Large intestine (tissue), 12 donors: ENCODE measurements at places on chromosomes 4 and X. TPM values are rescaled to one million over a fixed set of nuclear protein-coding genes. Genes with fewer than 3 reads are reported as not detected.

- H3K4me1 ChIP-seq, result peaks cover 16% of the 10 kb centered on the region
- no peak overlapping the region for H3K4me3 ChIP-seq
- peak; percentile 69 for DNase-seq
- H3K27ac ChIP-seq, result peak overlapping the region; percentile 70
- H3K36me3 ChIP-seq, result no peaks in the 10 kb centered on the region
Observed at GRCh38 chr4:76525751-76526150, 90.7 kb downstream of the SHROOM3 start.

DNA sequence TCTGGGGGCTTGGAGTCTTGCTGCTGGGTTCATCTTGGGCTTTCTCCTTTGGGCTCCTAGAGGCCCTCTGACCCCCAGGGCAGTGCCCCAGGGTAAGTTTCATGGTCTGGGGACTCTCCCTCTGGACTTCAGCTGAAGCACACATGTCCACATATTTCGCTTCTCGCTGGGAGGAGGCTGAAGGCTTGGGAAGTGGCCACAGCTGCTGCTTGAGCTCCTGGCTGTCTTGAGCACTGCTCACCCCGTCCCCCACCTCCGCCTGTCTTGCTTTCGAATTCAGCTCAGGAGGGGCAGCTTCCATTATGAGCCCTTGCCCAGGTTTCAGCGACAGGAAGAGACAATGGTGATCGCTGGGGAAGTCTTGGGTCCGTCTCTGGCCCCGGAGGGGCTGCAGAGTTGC, 3.7 kb downstream of the C4orf54 start:
- H3K4me3 ChIP-seq, result no peak overlapping the region
- no peak overlapping the region for H3K27ac ChIP-seq
- H3K36me3 ChIP-seq, result no peaks in the 10 kb centered on the region
- H3K4me1 ChIP-seq, result peaks cover under 1% of the 10 kb centered on the region
- H3K27me3 ChIP-seq, result no peaks in the 10 kb centered on the region

- H3K27me3 ChIP-seq, result no peaks in the 10 kb centered on the region
- no peak overlapping the region for H3K27ac ChIP-seq
- no peaks in the 10 kb centered on the region for H3K36me3 ChIP-seq
Observed at GRCh38 chr4:154973244-154974035, 192.4 kb downstream of the RBM46 start.

PIR gene
- polyA plus RNA-seq, result 6.8 TPM

DNA sequence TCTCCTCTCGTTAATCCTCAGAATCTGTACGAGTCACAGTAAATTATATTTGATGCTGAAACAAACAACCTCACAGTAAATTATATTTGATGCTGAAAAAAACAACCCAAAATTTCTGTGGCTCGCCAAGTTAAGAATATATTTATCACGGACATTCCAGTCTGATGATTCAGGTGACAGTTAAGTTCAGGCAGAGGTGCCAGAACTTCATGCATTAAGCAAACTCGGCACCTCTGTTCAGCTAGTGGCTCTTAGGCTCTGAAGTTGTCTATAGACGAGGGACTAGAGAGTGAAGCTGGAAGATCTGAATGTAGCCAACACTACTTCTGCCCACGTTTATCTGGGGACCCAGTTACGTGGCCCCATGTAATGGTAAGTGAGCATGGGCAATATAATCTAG, 132.2 kb upstream of the AGA start:
- no peaks in the 10 kb centered on the region for H3K4me1 ChIP-seq
- H3K36me3 ChIP-seq, result no peaks in the 10 kb centered on the region
- H3K27me3 ChIP-seq, result no peaks in the 10 kb centered on the region
- DNase-seq, result no peak

DNA sequence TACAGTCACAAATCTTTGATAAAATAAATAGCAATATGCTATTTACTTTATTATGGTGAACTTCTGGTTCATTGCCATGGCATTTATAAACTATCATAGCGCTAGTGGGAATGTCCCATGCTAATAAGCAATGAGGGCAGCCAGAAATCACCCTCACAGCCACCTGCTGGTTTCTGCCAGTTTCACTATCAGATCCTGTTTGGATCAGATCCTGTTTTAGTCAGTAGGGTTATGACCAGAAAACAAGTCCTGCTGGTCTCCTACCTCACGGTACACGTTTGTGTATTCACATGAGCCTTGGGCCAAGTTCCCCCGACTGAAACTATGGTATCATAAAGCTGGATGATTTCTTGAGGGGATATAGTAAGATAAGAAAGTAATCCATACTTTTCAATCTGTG, 17.7 kb downstream of the FOXR2 start:
- no peaks in the 10 kb centered on the region for H3K27me3 ChIP-seq
- no peak for DNase-seq
- H3K4me1 ChIP-seq, result no peaks in the 10 kb centered on the region
- no peaks in the 10 kb centered on the region for H3K36me3 ChIP-seq
- no peak overlapping the region for H3K27ac ChIP-seq

AMMECR1 gene
- polyA plus RNA-seq, result 9.9 TPM

DNA sequence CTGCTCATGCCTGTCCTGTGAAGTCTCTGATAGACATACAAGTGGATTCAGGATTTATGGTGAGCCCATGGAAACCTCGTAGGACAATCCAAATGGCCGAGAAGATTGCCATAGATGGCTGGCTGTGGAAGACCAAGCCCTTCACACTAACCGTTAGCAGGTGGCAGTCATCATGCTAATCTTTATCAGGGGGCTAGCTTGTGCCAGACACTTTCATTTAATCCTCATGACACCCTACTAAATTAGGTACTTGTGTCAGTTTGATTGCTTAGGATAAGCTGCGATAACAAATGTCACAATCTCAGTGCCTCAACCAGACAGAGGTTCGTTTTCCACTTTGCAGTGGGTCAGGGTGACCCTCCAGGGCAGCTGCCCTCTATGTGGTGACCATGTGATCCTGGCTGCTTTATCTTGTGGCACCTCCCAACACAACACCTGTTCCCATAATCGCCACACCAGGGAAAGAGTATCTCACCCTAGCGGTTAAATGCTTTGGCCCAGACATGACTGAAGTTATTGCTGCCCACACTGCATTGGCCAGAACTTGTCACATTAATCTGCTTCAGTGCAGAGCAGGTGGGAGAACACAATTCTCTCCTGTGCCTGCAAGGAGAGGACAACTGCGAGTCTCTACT, 60.8 kb downstream of the REPS2 start:
- peaks cover 11% of the 10 kb centered on the region for H3K4me1 ChIP-seq
- no peak overlapping the region for H3K27ac ChIP-seq
- no peaks in the 10 kb centered on the region for H3K27me3 ChIP-seq
- no peaks in the 10 kb centered on the region for H3K36me3 ChIP-seq
- no peak overlapping the region for H3K4me3 ChIP-seq

DNA sequence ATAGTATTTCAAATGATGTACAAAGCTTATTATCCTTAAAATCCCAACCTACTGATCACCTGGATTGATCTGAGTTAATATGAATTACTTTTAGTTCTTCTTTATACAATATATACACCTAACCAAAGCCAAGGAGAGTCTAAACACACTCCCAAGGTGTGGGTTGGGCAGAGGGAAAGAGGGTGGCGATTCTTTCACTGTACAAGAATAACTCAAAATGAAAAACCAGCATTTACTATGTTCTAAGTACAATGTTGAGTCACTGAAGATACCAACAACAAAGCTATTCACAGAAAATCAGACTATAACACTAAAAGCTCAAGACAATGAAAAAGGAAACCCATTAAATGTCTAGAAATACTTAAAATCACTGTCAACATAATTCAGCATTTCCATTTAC, 46.6 kb downstream of the ANKRD17 start:
- no peaks in the 10 kb centered on the region for H3K27me3 ChIP-seq
- no peaks in the 10 kb centered on the region for H3K4me1 ChIP-seq

IGFBP7 gene
- 90.4 TPM for polyA plus RNA-seq

DNA sequence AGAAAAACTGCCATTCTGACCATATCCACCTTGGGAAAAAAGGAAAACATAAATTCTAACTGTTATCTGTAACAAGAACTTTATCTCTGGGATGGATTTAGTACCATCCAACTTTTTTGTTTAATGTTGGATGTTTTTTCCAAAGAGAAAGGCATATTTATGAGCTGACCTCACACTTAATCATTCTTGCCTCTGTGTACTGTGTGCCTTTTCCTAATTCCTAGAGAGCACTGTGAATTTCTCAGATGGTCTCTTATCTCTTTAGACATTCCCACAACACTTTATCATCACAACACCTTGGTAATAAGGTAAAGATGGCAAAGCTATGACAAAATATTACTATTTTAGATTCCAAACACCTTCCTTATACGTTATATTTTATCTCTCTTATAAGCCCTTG, 126.2 kb downstream of the COL4A6 start:
- H3K27ac ChIP-seq, result no peak overlapping the region
- H3K27me3 ChIP-seq, result no peaks in the 10 kb centered on the region

- H3K4me3 ChIP-seq, result no peak overlapping the region
- peak overlapping the region; percentile 80 for H3K27ac ChIP-seq
- H3K36me3 ChIP-seq, result peaks cover 30% of the 10 kb centered on the region
Observed at GRCh38 chrX:154013614-154014360, 5.9 kb downstream of the IRAK1 start.

TCEANC gene
- polyA plus RNA-seq, result 3.6 TPM

DNA sequence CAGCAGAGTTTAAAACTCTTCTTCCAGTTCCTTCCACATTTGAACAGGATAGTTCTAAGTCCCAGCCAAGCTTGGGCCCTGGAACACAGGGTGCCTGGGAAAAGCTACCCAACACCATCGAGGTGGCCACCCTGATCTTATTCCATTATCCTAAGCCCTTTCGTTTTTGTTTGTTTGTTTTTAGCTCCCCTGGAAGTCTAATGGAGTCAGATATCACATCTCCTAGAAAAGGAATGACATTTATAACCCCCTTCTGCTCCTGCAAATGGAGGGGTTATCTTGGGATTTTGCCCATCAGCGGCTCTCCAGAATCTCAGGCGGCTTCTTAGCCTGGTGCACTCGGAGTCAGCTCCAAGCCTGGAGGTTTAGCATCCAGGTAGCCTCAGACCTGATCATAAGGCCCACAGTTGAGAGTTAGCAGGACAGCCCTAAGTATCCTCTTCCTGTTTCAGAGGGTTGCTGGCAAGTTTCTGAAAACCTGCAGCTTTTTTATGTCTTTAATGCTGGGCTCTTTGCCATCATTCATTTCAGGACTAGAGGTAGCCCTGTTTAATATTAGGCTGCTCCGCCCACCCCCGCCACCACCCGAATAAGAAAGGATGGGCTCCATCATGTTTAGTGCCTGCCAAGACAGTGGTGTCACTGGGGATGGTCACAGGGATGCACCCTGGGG, 230.0 kb upstream of the LNX1 start:
- H3K36me3 ChIP-seq, result no peaks in the 10 kb centered on the region
- DNase-seq, result no peak
- no peaks in the 10 kb centered on the region for H3K4me1 ChIP-seq

DNA sequence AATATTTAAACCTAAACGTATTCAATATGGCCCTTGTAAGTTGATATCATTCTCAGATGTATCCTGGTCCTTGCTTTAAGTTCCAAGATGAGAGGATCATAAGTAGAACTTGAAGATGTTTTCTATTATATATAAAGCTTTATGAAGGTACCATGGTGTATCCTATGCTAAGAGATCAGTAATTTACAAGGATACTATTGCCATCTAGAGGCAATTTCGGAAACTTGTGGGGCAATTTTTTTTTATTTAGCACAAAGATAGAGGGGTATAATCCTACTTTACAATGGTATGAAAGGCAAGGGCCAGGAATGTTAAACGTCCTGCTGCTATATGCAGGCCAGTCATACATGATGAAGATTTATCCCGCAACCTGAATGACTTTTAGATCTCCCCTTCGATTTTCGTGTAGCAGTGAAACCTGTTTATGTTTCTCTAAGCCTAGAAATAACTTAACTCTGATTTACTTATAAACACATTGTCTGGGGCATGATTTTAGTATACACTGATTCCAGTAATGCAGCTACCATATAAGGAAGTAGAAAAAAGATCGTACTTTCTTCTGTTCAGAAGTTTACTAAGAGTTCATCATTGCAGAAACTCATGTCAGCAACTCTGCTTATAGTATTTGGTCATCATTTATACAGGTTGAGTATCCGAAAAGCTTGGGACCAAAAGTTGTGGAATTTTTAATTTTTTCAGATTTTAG, 2.6 kb downstream of the SLC25A31 start:
- DNase-seq, result peak; percentile 11
- no peak overlapping the region for H3K27ac ChIP-seq
- H3K4me1 ChIP-seq, result no peaks in the 10 kb centered on the region

- no peaks in the 10 kb centered on the region for H3K4me1 ChIP-seq
- H3K27me3 ChIP-seq, result no peaks in the 10 kb centered on the region
- H3K36me3 ChIP-seq, result no peaks in the 10 kb centered on the region
- H3K27ac ChIP-seq, result no peak overlapping the region
- no peak for DNase-seq
Observed at GRCh38 chr4:54516556-54517215, 141.1 kb upstream of the KIT start.

MAP7D2 gene
- 4.1 TPM for polyA plus RNA-seq

GRCh38 chr4:61541459-61541858, 341.3 kb downstream of the ADGRL3 start:
- H3K27ac ChIP-seq, result peak overlapping the region; percentile 74
- DNase-seq, result peak; percentile 66
- H3K4me3 ChIP-seq, result no peak overlapping the region
- H3K4me1 ChIP-seq, result peaks cover 19% of the 10 kb centered on the region

GRCh38 chrX:100449696-100450608, 39.9 kb upstream of the PCDH19 start:
- no peak overlapping the region for H3K4me3 ChIP-seq
- DNase-seq, result peak; percentile 6
- H3K27me3 ChIP-seq, result no peaks in the 10 kb centered on the region
- H3K36me3 ChIP-seq, result no peaks in the 10 kb centered on the region

DNA sequence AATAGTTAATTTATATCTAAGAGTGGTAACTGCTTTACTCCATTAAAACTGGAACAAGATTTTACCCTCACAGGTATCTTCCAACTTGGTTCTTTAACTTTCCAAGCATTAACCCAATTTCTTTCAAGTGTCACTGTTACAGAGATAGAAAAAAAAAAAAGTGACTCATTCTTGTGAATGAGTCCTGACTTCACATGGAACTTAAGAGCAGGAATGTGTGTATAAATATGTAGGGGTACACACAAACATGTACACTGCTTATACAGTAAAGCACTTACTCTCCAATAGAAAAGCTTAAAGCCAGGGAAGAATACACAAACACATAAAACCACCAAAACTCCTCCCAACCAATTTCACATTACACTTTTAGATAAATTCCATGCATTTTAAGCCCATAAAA, 38.8 kb downstream of the TAPT1 start:
- H3K4me1 ChIP-seq, result no peaks in the 10 kb centered on the region
- H3K4me3 ChIP-seq, result no peak overlapping the region
- H3K27me3 ChIP-seq, result no peaks in the 10 kb centered on the region
- H3K27ac ChIP-seq, result no peak overlapping the region
- peaks cover 30% of the 10 kb centered on the region for H3K36me3 ChIP-seq
- no peak for DNase-seq

DNA sequence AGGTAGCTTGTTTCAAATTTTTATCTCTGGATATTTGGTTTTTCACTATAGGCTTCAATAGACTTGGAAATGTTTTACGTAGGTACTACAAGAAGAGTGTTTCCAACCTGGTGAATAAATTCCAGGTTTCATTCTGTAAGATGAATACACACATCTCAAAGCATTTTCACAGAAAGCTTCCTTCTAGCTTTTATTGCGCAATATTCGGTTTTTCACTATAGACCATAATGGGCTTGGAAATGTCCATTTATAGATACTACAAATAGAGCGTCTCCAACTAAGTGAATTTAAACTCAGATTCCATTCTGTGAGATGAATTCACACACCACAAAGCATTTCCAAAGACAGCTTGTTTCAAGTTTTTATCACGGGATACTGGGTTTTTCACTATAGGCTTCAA, 857.7 kb upstream of the HS3ST1 start:
- no peaks in the 10 kb centered on the region for H3K36me3 ChIP-seq
- H3K27me3 ChIP-seq, result no peaks in the 10 kb centered on the region
- no peak overlapping the region for H3K27ac ChIP-seq
- no peak overlapping the region for H3K4me3 ChIP-seq
- DNase-seq, result no peak
